Peyer's patch (tissue), 4 donors: ENCODE measurements at places on chromosomes 2 and 18. TPM values are rescaled to one million over a fixed set of nuclear protein-coding genes. Genes with fewer than 3 reads are reported as not detected.

The FAM124B gene
- 5.8 TPM for total RNA-seq

The CAPN14 gene
- not detected for total RNA-seq

- no peak for DNase-seq
- no peaks in the 10 kb centered on the region for H3K4me1 ChIP-seq
- H3K27me3 ChIP-seq: no peaks in the 10 kb centered on the region
- no peak overlapping the region for H3K27ac ChIP-seq
Measured at GRCh38 chr2:36444216-36444936, 88.8 kb downstream of the CRIM1 start.

DNA sequence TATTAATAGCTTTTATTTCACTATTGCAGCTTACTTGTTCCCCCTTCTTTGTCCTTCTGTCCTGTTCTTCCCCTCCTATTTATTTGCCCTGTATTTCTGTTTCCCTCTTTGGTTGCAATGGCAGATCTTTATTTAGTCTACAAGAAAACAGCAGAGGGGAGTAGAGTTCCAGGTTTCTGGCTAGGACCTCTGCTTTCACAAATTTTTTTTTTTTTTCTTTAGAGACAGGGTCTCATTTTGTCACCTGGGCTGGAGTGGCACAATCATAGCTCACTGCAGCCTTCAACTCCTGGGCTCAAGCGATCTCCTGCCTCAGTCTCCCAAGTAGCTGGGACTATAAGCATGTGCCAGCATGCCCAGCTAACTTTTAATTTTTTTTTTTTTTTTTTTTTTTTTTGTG, 188.1 kb upstream of the SPRED2 start:
- no peak overlapping the region for H3K27ac ChIP-seq
- no peaks in the 10 kb centered on the region for H3K36me3 ChIP-seq
- H3K27me3 ChIP-seq: no peaks in the 10 kb centered on the region
- H3K4me3 ChIP-seq: no peak overlapping the region

DNA sequence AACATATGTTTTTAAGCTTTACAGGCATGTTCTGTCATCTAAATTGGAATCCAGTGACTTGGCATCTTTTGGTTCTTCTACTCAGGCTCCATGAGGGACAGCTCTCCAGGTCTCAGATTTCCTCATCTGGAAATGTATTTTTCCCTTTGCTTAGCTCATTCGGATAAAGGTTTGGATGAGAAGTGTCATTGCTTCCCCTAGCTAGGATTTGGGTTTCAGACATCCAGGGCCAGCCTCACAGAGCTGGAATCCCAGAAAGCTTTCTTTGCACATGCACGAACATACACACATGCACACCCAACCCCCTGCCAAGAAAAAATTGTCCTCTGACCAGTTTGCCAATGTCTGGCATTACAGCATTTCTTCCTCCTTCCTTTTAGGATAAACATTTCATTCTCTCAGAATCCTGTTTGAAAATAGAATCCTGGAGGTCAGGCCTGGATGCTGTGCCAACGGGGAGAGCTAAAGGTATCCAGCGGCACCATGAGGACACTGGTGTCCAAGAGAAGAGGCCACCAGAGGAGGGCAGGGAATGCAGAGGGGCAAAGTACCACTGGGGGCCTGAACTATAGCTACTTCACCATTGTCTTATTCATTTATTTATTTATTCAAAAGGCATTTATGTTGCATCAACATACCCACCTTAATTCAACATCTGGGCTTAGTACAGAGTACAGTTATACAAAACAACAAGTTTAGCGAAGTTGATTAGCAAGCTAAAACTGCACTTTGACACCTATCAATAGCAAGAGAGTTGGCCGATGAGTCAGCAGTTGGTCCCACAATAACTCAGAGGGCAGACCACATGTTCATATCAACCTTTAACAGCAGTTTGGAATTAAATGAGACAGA, 97.9 kb upstream of the ATL2 start:
- no peaks in the 10 kb centered on the region for H3K36me3 ChIP-seq
- H3K4me1 ChIP-seq: no peaks in the 10 kb centered on the region
- no peak overlapping the region for H3K27ac ChIP-seq
- DNase-seq: no peak
- no peaks in the 10 kb centered on the region for H3K27me3 ChIP-seq
- no peak overlapping the region for H3K4me3 ChIP-seq
